ENCODE measurements at places on chromosomes 1 and 21. TPM values are rescaled to one million over a fixed set of nuclear protein-coding genes. Genes with fewer than 3 reads are reported as not detected.

Gene CFAP141
- not detected for total RNA-seq

DNA sequence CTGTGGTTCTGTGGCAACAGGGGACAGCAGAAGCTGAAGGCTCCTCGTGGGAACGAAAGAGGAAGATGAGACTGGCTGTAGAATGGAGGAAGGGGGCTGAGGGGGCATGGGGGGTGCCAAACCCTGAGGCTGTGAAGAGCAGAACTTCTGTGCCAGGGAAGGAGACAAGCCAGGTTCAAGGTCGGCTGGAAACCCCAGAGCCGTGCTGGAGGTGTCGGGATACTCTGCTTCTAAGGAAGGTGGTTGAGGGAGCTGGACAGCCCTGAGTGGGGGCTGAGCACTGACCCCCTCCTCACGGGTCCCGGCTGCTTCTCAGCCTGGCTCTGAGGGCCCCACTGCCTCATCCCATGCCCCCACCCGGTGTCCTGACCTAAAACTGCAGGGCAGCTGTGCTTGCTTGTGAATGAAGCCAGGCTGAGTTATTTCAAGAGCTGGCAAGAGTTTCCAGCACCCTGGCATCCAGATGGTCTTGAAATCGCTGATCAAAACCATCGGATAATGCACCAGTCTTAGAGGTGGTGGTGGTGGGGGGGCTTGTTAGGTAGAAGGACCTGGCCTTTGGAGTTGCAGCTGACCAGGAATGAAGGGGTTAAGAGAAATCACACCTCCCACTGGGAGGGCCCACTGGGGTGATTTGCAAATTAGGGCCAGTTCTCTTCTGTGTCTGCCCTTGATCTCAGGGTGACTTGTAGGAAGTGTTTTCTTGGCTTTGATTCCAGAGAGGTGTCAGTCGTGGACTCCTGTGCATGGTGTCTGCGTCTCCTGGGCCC is 218.9 kb upstream of the C1orf174 start:
- H3K36me3 ChIP-seq: no peaks in the 10 kb centered on the region
- DNase-seq: no peak
- no peak overlapping the region for H3K27ac ChIP-seq

Gene DMRTA2
- not detected for total RNA-seq

Gene SMCP
- not detected for total RNA-seq

- no peak overlapping the region for H3K27ac ChIP-seq
- 0 out of 3 replicates have a peak, but pooled peaks cover 2% of the 10 kb centered on the region for H3K4me1 ChIP-seq
- H3K36me3 ChIP-seq: no peaks in the 10 kb centered on the region
These were observed 92.0 kb downstream of the CASZ1 start for GRCh38 chr1:10704368-10704882.

GRCh38 chr21:29416268-29416667 is 117.5 kb downstream of the BACH1 start:
- H3K36me3 ChIP-seq: no peaks in the 10 kb centered on the region
- no peaks in the 10 kb centered on the region for H3K27me3 ChIP-seq
- no peaks in the 10 kb centered on the region for H3K4me1 ChIP-seq
- H3K27ac ChIP-seq: no peak overlapping the region
- no peak for DNase-seq

DNA sequence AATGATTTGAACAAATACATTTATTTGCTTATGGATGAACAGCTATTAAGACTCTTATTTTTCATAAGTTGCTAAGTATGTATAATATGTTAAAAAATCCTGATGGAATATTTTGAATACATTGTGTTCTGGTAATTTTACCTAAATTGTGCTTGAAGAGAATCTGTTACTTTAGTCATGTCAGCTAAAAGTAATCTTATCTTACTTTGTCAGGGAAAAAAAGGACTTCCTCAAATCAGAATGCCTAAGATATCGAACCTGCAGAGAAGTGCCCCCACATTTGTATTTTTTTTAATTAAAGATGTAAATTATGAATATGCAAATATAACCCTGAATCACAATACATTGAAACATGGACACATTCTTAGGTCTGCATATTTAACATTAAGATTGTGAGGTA is 1331.7 kb downstream of the MRPL39 start:
- H3K4me3 ChIP-seq: no peak overlapping the region
- H3K4me1 ChIP-seq: no peaks in the 10 kb centered on the region
- no peak for DNase-seq

Gene CD1C
- total RNA-seq: not detected

DNA sequence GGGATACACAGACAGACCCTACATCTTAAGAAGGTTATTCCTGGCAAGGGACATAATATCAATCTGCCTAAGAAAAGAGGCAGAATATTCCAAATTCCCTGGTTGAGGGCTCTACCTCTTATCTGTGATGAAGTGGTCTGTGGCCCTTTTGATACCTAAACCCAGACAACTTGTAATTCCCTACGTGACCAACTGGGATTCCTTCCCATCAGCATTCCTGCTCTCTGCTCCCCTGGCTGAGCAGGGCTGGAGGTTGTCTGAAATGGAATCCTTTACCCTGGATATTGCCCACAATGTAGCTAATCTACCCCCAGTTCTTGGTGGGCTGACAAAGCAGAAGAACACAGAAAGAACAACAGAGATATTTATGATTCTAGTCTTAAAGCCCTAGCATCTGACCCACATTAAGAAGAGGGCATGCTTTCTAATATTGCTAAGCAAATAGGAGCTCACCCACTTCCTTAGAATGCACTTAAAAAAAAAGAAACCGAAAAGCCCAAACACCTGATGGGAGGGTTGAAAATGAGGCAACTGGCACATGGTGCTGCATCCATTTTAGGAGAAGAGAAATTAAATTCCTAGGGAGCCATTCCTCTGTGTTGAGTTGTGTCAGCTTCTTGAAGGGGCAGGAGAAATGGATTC is 36.8 kb downstream of the GADD45A start:
- no peaks in the 10 kb centered on the region for H3K36me3 ChIP-seq
- no peak overlapping the region for H3K4me3 ChIP-seq
- H3K27me3 ChIP-seq: no peaks in the 10 kb centered on the region

Gene PTPRU
- total RNA-seq: 2.7 TPM

DNA sequence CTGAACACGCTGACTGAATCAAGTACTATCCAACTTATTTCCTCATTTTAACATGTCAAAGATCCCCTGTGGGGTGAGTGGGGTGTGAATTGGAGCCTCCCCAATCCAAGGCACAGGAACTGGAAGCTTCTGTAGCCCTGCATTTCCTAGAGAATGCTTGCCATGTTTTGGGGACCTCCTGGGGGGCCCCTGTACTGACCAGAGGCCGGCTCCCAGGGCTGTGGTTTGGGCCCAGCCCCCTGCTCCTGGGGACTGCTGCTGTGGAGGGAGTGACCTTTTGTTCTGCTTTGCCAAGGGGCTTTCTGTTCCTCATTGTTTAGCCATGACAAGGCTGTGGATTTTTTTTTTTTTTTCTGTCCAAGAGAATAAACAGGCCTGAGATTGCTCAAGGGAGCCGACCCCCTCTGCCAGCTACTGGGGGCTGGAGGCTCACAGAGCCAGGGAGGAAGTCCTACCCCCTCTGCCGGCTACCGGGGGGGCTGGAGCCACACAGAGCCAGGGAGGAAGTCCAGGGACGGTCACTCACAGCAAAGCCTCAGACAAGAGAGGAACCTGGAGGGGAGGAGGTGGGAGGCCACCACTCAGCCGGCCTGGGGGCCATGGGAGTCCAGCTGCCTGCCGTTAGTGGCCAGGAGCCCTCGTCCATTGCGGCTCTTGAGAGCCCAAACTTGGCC is 17.4 kb downstream of the TNFRSF1B start:
- H3K27ac ChIP-seq: peak overlapping the region; percentile 9
- no peak overlapping the region for H3K4me3 ChIP-seq
- peak; percentile 34 for DNase-seq
- peaks cover 20% of the 10 kb centered on the region for H3K36me3 ChIP-seq

- H3K27me3 ChIP-seq: no peaks in the 10 kb centered on the region
- H3K4me3 ChIP-seq: no peak overlapping the region
- H3K36me3 ChIP-seq: no peaks in the 10 kb centered on the region
- DNase-seq: no peak
These were observed 6.5 kb upstream of the C1orf146 start for GRCh38 chr1:92211166-92211565.

GRCh38 chr1:44484155-44484688 is 79.2 kb downstream of the RNF220 start:
- no peaks in the 10 kb centered on the region for H3K36me3 ChIP-seq
- peaks cover 27% of the 10 kb centered on the region for H3K27me3 ChIP-seq
- peaks cover 16% of the 10 kb centered on the region for H3K4me1 ChIP-seq
- DNase-seq: no peak
- H3K4me3 ChIP-seq: no peak overlapping the region
- no peak overlapping the region for H3K27ac ChIP-seq

- no peak for DNase-seq
- H3K36me3 ChIP-seq: no peaks in the 10 kb centered on the region
- H3K4me1 ChIP-seq: no peaks in the 10 kb centered on the region
- H3K27ac ChIP-seq: no peak overlapping the region
These were observed 154.6 kb downstream of the PLPPR5 start for GRCh38 chr1:98849969-98850636.

Gene ANGPTL3
- not detected for total RNA-seq

Gene GNG12
- total RNA-seq: 3.7 TPM

- no peak overlapping the region for H3K4me3 ChIP-seq
- H3K27ac ChIP-seq: no peak overlapping the region
- no peaks in the 10 kb centered on the region for H3K36me3 ChIP-seq
- DNase-seq: no peak
These were observed 287.9 kb downstream of the LTN1 start for GRCh38 chr21:28704746-28705145.

- H3K27me3 ChIP-seq: no peaks in the 10 kb centered on the region
- H3K4me1 ChIP-seq: no peaks in the 10 kb centered on the region
- H3K36me3 ChIP-seq: no peaks in the 10 kb centered on the region
- H3K4me3 ChIP-seq: no peak overlapping the region
These were observed 617 bp upstream of the ADGRL2 start for GRCh38 chr1:81799939-81800694.

All from K562 (cell line).